ENCODE measurements at places on chromosomes 13 and 19. TPM values are rescaled to one million over a fixed set of nuclear protein-coding genes. Genes with fewer than 3 reads are reported as not detected.

The PTPRS gene
- 183 TPM for total RNA-seq

GRCh38 chr13:72586518-72586917, 140.9 kb downstream of the MZT1 start:
- H3K27ac ChIP-seq: no peak overlapping the region
- no peaks in the 10 kb centered on the region for H3K36me3 ChIP-seq
- DNase-seq: no peak

DNA sequence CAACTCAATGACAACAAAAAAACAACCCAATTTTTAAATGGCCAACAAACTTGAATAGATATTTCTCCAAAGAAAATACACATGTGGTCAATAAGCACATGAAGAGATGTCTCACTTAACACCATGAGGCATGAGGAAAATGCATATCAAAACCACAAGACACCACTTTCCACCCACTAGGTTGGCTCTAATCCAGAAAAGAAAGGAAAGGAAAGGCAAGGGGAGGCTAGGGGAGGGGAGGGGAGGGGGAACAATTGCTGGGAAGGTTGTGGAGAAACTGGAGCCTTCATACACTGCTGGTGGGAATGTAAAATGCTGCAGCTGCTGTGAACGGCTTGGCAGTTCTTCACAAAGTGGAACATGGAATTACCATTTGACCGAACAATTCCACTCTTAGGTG, 854.3 kb downstream of the UQCRFS1 start:
- H3K4me3 ChIP-seq: no peak overlapping the region
- no peaks in the 10 kb centered on the region for H3K36me3 ChIP-seq
- H3K27me3 ChIP-seq: no peaks in the 10 kb centered on the region

GRCh38 chr13:104327211-104327610, 1261.0 kb upstream of the SLC10A2 start:
- no peaks in the 10 kb centered on the region for H3K36me3 ChIP-seq
- no peak overlapping the region for H3K4me3 ChIP-seq
- H3K27me3 ChIP-seq: no peaks in the 10 kb centered on the region
- no peak for DNase-seq
- H3K27ac ChIP-seq: no peak overlapping the region
- H3K4me1 ChIP-seq: 0 out of 2 replicates have a peak, but pooled peaks cover 5% of the 10 kb centered on the region

DNA sequence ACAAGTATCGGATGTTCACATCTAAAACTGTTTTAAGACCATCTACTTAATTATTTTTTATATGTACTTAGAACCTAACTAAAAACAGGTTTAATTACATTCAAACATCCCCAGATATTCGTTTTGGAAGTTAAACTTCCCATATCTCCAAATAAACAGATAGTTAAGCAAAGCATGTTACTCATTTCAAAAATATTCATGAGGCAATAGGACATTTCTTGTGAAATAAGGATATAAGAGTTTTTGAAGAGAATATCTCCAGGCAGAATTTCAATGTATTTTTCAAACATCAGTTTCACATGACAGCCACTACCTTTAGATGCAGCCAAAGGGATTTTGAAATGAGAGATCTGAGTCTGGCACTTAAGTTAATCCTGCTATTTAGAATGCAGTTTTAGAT, 697.5 kb downstream of the SLITRK1 start:
- H3K36me3 ChIP-seq: no peaks in the 10 kb centered on the region
- H3K4me1 ChIP-seq: no peaks in the 10 kb centered on the region
- no peak overlapping the region for H3K4me3 ChIP-seq
- no peaks in the 10 kb centered on the region for H3K27me3 ChIP-seq

The CRX gene
- total RNA-seq: not detected

The ZSCAN18 gene
- 76.3 TPM for total RNA-seq

- H3K27ac ChIP-seq: no peak overlapping the region
- peaks cover 61% of the 10 kb centered on the region for H3K27me3 ChIP-seq
- H3K4me1 ChIP-seq: no peaks in the 10 kb centered on the region
- no peak for DNase-seq
- no peak overlapping the region for H3K4me3 ChIP-seq
- no peaks in the 10 kb centered on the region for H3K36me3 ChIP-seq
These were observed 29.9 kb downstream of the RYR1 start for GRCh38 chr19:38463365-38463764.

GRCh38 chr13:27339299-27339698, 68.7 kb downstream of the RASL11A start:
- H3K36me3 ChIP-seq: no peaks in the 10 kb centered on the region
- H3K4me1 ChIP-seq: peaks cover 25% of the 10 kb centered on the region
- H3K4me3 ChIP-seq: no peak overlapping the region

GRCh38 chr13:93338906-93339305, 112.3 kb downstream of the GPC6 start:
- H3K27ac ChIP-seq: no peak overlapping the region
- H3K36me3 ChIP-seq: no peaks in the 10 kb centered on the region
- H3K4me3 ChIP-seq: no peak overlapping the region

DNA sequence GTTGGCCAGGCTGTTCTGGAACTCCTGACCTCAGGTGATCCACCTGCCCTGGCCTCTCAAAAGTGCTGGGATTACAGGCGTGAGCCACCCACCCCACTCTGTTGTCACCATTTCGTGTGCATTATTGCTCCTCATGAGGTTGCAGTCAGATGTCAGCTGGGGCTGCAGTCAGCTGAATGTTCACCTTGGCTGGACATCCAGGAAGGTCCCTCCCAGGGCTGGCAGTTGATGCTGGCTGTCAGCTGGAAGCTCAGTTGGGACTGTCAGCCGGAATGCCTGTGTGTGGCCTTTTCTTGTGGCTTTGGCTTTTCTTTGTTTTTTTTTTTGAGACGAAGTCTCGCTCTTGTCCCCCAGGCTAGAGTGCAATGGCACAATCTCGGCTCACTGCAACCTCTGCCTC, 6.6 kb downstream of the MEGF8 start:
- H3K4me3 ChIP-seq: no peak overlapping the region
- no peak for DNase-seq
- H3K27me3 ChIP-seq: no peaks in the 10 kb centered on the region
- H3K36me3 ChIP-seq: no peaks in the 10 kb centered on the region
- no peak overlapping the region for H3K27ac ChIP-seq

- peaks cover 61% of the 10 kb centered on the region for H3K27me3 ChIP-seq
- no peak overlapping the region for H3K27ac ChIP-seq
- H3K36me3 ChIP-seq: no peaks in the 10 kb centered on the region
- H3K4me1 ChIP-seq: no peaks in the 10 kb centered on the region
These were observed 9.8 kb upstream of the SIGLEC10 start for GRCh38 chr19:51427201-51427600.

GRCh38 chr13:23570921-23571315, 706 bp downstream of the TNFRSF19 start:
- no peak overlapping the region for H3K4me3 ChIP-seq
- no peak overlapping the region for H3K27ac ChIP-seq
- H3K27me3 ChIP-seq: 0 out of 2 replicates have a peak, but pooled peaks cover 8% of the 10 kb centered on the region

- DNase-seq: no peak
- H3K4me3 ChIP-seq: peak overlapping the region; percentile 76
- no peaks in the 10 kb centered on the region for H3K27me3 ChIP-seq
- H3K36me3 ChIP-seq: no peaks in the 10 kb centered on the region
These were observed 538 bp downstream of the LSM4 start for GRCh38 chr19:18322318-18322758.

The CAMSAP3 gene
- 27.8 TPM for total RNA-seq

- no peak for DNase-seq
- H3K27me3 ChIP-seq: no peaks in the 10 kb centered on the region
- H3K27ac ChIP-seq: no peak overlapping the region
- H3K4me1 ChIP-seq: no peaks in the 10 kb centered on the region
These were observed 14.6 kb upstream of the ZNF177 start for GRCh38 chr19:9348253-9348652.

GRCh38 chr19:41546386-41546789, 29.6 kb upstream of the CEACAM21 start:
- peaks cover 90% of the 10 kb centered on the region for H3K27me3 ChIP-seq
- DNase-seq: no peak
- H3K4me3 ChIP-seq: no peak overlapping the region
- H3K4me1 ChIP-seq: no peaks in the 10 kb centered on the region

- H3K27me3 ChIP-seq: no peaks in the 10 kb centered on the region
- no peak for DNase-seq
- H3K36me3 ChIP-seq: peaks cover 18% of the 10 kb centered on the region
- no peak overlapping the region for H3K27ac ChIP-seq
- H3K4me3 ChIP-seq: no peak overlapping the region
- H3K4me1 ChIP-seq: no peaks in the 10 kb centered on the region
These were observed 13.1 kb downstream of the UPF1 start for GRCh38 chr19:18844806-18845329.

The ZNF579 gene
- 49.0 TPM for total RNA-seq

GRCh38 chr13:112843392-112844111, 125.5 kb upstream of the MCF2L start:
- H3K27me3 ChIP-seq: no peaks in the 10 kb centered on the region
- no peak for DNase-seq
- no peak overlapping the region for H3K27ac ChIP-seq
- H3K4me1 ChIP-seq: no peaks in the 10 kb centered on the region

GRCh38 chr19:6963244-6963852, 57.9 kb downstream of the MBD3L2B start:
- H3K27ac ChIP-seq: no peak overlapping the region
- no peaks in the 10 kb centered on the region for H3K4me1 ChIP-seq
- no peaks in the 10 kb centered on the region for H3K36me3 ChIP-seq
- peaks cover 33% of the 10 kb centered on the region for H3K27me3 ChIP-seq
- H3K4me3 ChIP-seq: no peak overlapping the region
- DNase-seq: no peak

- DNase-seq: no peak
- no peak overlapping the region for H3K4me3 ChIP-seq
- no peaks in the 10 kb centered on the region for H3K27me3 ChIP-seq
These were observed 155.6 kb downstream of the COG6 start for GRCh38 chr13:39811051-39811450.

- H3K27me3 ChIP-seq: no peaks in the 10 kb centered on the region
- no peaks in the 10 kb centered on the region for H3K4me1 ChIP-seq
- H3K4me3 ChIP-seq: no peak overlapping the region
- no peak for DNase-seq
- H3K36me3 ChIP-seq: no peaks in the 10 kb centered on the region
- no peak overlapping the region for H3K27ac ChIP-seq
These were observed 378.9 kb downstream of the PCDH20 start for GRCh38 chr13:61036715-61037114.

The GRIN3B gene
- total RNA-seq: 0.11 TPM

The RGL3 gene
- 100 TPM for total RNA-seq

The SPATA13 gene
- total RNA-seq: 33.0 TPM

DNA sequence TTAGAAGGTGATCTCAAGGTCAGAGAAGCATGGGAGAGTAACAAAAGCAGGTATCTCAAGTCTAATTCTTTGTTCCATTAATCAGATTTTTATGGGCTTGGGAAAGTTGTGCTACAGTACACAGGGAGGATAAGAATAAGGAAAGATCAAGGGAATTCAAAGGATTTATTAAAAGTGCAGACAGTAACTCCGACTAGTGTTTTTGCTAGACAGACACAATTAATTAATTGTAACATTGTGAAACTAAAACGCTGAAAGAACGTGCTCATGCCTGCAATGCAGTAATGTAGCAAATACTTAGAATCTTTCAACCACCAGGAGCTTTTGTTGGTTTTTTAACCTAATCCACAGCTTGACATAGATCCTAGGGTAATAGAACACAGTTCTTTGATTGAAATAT, 221.5 kb downstream of the DACH1 start:
- H3K4me3 ChIP-seq: no peak overlapping the region
- no peaks in the 10 kb centered on the region for H3K27me3 ChIP-seq
- H3K27ac ChIP-seq: no peak overlapping the region
- no peak for DNase-seq
- H3K36me3 ChIP-seq: no peaks in the 10 kb centered on the region

The ZNF492 gene
- not detected for total RNA-seq

DNA sequence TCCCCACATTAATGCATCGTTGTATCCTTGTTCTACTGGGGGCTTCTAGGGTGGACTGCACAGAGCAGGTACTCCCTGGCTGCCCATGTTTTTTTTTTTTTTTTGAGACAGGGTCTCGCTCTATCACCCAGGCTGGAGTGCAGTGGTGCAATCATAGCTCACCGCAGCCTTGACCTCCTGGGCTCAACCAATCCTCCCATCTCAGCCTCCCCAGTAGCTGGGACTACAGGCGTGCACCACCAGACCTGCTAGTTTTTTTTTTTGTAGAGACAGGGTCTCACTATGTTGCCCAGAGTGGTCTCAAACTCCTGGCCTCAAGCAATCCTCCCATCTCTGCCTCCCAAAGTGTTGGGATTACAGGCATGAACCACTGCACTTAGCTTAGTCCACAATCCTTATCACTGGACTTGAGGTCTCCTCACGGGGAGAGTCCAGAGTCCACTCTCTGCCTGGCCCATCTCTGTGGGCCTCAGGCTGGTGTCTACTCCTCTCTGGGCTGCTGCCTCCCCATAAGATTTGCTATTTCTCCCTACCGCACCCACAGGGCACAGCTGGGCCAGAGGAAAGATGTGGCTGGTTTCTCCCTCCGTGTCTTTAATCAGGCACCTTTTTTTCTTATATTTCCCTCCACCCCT, 50.4 kb upstream of the CYP4F8 start:
- H3K4me3 ChIP-seq: no peak overlapping the region
- H3K27ac ChIP-seq: no peak overlapping the region
- no peaks in the 10 kb centered on the region for H3K36me3 ChIP-seq
- H3K4me1 ChIP-seq: peaks cover 21% of the 10 kb centered on the region
- DNase-seq: no peak
- peaks cover 22% of the 10 kb centered on the region for H3K27me3 ChIP-seq

Measured in PC-9 (cell line).